ENCODE measurements at places on chromosomes 11 and 22.

DNA sequence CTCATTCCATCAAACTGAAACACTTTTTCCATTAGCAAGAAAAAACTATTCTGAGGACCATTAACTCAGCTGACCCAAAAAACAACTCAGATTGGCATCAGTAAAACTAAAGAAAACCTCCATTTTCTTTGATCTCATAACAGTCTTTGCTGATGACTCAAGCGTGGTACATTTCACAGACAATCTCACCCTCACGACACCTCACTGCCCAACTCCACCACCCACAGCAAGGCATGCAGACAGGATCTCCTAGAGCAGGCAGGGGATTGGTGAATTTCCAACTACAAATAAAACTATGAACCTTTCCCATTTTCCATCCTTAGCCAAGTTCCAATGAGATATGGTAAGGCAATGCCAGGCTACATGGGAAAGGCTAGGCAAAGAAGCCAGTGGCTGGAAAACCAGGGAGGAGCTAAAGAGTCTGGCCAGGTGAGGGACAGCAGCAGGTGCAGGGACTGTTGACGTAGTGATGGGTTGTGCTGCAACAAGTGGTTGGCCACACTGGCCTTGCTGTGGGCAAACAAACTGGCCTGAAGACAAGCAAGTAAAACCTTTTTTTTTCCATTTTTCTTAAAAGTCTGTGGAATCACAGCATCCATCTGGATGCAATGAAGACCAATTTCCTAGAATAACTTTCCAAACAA is 97.2 kb downstream of the SERGEF start:
- no peak for DNase-seq

GRCh38 chr11:31355131-31355530 is 14.4 kb downstream of the DCDC1 start:
- DNase-seq = no peak

DNA sequence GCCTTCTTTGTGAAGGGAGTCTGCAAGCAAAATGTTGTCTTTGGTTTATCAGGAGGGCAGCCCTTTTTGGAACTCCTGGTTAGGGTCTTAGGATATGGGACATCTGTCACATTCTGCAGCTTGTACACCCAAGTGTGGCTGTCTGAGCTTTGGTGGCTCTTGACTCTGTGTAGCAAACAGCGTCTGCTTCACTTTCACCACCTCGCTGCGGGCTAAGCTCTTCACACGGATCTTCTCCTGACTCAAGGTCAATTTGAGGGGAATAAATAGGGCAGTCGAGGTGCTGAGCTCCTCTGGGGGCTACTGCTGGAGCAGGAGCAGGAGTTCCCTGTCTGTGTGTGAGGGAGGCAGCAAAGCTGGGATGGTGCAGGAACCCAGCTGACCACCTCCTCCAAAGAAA is 10.6 kb downstream of the MICAL2 start:
- no peak for DNase-seq

DNA sequence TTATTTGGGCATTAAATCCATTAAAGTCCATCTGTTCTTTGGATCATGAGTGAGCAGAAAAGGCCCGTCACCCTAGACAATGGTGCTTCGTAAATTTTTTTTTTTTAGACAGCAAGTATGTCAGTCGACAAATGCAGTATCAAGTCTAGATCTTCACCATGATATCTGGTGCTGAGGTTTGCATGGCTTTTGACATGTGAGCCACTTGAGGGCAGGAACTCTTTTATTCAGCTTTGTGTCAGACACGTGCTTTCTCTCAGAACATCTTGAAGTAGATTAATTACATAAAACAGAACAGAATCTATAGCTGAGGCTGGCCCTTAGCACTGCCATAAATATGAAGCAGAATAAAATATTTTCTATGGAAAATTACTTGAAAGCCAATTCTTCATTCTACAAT is 62.9 kb upstream of the CARD18 start:
- no peak for DNase-seq

DNA sequence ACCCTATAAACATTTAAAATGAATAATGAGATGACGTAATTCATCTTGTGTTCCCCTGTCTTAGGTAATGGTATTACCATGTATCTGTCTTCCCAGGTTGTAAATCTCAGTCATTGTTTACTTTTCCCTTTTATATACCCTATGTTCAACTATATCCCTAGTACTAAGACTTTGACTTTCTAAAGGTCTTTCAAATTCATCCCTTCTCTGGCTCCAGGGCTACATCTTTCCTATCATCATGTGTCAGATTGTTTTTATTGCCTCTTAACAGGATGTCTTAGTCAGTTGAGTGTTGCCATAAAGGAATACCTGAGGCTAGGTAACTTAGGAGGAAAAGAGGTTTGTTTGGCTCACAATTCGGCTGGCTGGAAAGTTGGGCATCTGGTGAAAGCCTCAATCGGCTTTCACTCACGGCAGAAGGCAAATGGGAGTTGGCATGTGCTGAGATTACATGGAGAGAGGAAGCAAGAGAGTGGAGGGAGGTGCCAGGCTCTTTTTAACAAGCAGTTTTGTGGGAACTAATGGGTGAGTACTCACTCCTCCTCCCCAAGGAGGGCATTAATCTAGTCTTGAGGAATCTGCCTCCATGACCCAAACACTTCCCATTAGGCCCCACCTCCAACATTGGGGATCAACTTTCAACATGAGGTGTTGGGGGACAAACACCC is 11.6 kb upstream of the DLAT start:
- DNase-seq = no peak

DNA sequence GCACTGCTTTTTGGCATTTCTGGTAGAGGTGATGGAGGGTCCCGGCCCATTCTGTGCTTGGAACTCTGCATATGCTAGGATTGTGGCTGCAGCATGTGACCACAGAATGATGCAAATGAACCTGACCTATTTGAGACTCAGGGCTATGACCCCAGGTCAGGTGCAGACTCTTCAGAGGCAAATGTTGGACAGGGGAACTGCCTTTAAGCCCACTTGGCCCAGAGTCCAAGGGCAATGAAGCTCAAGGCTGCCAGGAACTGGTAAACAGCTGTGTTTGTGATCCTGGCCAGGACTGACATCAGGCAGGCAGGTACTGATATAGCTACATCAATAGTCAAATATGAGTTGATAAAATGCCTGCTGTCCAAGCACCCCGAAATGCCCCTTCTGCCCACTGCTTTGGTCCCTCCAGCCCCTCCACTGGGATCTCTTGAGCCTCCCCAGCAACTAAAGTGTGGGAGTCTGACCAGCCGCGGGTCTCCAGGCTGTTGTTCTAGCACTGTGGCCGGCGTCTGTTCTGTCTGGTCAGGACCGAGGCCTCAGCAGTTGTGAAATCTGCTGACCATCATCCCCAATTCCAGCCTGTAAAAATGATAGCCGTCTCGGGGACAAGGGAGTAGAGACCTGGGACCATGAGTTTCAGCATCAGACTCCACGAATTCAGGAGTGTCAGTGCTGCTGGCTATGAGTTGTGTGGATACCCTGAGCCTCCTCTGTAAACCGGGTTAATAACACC is 82.4 kb upstream of the EIF3D start:
- DNase-seq = no peak

DNA sequence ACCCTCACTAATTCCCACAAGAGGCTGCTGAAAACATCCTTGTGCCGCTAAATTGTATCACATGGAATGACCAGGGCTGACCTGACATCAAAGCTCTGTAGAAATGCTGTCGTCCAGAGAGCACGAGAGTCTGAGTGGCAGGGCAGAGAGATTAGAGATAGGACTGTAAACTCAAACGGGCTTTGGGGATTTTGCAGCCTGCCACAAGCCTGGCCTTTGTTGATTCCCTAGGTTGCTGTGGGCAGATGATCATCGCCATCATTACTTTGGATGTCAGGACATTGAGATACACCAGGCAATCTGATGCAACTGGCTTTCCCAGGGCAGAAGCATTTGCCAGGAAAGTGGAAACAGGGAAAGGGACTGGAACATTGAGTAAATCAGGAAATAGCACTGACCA is 131.6 kb downstream of the ETS1 start:
- no peak for DNase-seq

- peak; percentile 3 for DNase-seq
These were observed 203.7 kb downstream of the NELL1 start for GRCh38 chr11:20873054-20873453.

DNA sequence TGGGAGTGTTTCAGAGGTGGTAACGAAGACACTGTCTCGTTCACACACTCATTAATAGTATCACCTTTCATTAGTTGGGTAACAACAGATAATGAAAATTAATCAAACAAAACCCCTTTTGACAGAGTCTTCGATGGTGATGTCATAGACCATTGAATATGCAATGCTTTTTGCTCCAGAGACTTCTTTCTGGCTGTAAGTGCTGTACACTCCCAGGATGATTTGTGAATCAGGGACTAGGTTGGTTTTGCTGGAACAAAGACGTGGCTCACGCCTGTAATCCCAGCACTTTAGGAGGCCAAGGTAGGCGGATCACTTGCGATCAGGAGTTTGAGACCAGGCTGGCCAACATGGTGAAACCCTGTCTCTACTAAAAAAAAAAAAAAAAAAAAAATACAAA is 9.5 kb upstream of the RASSF10 start:
- DNase-seq = no peak

- no peak for DNase-seq
These were observed 402.3 kb downstream of the TBC1D22A start for GRCh38 chr22:47164514-47165337.

DNA sequence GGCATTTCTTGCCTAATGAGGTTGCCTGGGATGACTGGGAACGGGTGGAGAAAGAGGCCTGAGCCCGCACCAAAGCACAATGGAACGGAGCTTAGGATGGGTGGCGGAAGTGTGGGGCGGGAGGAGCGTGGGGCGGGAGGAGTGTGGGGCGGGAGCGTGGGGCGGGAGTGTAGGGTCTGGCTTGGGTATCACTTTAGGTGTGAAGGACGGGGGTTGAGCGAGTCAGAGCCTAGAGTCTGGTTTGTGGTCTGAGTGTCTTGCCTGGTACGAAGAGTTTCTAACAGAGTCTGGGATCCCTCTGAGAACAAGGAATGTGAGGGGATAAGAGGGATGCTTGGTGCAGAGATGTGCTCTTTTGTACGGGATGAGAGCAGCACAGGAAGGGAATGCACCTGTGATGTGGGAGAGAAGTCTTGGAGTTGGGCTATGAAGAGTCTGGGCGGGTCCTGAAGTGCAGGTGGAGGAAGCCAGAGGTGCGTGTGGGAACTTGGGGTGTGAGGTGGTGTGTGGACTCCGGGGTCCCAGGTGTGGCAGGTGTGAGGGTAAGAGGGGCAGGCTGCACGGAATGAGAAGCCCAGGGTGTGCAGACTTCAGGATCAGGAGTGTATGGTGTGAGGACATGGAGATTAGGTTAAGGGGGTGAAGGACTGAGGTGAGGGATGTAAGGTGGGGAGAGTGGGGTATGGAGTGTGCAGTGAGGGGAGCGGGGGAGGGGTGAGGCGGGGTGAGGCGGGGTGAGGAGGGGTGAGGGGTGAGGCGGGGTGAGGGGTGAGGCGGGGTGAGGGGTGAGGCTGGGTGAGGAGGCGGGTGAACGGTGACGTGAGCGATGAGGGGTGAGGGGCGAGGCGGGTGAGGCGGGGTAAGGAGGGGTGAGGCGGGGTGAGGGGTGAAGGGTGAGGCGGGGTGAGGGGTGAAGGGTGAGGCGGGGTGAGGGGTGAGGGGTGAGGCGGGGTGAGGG is 1.0 kb downstream of the SYCE3 start:
- DNase-seq = no peak

- no peak for DNase-seq
These were observed 7.4 kb downstream of the CCDC34 start for GRCh38 chr11:27355575-27356104.

DNA sequence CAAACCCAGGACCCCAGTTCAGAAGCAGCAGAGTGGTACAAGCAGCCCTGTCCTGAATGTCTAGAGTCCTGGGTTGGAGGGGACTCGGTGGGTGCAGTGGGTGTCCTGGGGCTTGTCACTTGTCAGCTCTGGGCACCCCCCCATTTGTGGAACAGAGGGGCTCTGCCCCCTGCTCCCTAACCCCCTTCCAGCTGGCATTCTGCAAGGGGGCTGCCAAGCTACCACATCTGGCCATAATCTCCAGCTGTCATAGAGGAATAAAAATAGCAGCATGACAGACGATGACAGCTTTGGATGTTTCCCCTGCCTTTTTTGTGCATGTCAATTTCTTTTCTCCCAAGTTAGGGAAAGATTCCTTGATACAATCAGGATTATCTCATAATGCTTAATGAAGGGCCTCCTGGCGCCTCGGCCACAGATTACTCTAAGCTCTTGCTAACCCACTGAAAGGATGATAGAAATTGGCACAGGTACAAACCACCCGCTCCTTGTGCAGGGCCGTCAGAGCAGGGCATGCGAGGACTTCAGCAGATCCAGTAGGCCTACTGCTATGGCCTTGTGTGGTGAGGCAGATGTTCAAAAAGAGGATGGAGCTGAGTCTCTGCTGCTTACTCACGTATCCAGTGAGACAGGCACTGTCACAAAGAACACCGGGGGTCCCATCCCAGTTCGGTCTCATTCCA is 83.0 kb downstream of the ISX start:
- DNase-seq = no peak

- no peak for DNase-seq
These were observed 328.1 kb upstream of the PITPNB start for GRCh38 chr22:28247136-28247535.

DNA sequence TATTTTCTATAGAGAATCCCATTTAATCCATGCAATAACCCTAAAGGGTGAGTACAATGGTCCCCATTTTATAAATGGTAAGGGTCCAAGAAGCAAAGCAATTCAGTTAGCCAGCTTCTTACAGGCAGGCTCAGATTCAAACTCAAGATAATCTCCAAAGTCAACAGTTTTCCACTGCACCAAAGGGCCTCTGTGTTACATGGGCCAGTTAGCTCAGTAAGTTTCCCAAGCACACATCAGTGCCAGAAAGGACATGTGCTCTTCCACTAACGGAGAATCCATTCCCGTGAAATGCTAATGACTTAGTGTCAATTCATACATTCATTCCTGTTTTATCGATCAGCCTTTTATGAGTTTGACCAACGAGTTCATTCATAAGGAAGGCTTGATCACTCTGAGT is 11.0 kb downstream of the SLC43A1 start:
- DNase-seq = no peak

GRCh38 chr11:128643661-128644317 is 50.1 kb upstream of the FLI1 start:
- DNase-seq = no peak

DNA sequence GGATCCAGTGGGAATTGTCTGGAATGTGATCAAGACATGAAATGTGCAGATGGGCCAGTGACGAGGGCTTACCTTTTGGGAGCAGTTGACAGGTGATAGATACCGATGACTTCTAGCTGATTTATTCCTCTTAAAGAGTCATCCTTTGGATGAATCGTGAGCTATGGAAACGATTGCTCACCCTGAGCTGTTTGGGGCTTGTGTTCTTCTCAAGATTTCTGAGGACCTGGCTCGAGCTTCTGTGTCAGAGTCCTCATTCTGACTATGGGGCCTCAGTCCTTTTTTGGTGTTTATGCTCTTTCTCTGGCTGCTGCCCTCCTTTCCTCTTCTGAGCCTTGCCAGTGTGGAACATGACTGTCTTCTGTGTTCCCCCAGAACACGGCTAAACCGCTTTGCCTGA is 11.9 kb upstream of the AMPD3 start:
- DNase-seq = no peak

DNA sequence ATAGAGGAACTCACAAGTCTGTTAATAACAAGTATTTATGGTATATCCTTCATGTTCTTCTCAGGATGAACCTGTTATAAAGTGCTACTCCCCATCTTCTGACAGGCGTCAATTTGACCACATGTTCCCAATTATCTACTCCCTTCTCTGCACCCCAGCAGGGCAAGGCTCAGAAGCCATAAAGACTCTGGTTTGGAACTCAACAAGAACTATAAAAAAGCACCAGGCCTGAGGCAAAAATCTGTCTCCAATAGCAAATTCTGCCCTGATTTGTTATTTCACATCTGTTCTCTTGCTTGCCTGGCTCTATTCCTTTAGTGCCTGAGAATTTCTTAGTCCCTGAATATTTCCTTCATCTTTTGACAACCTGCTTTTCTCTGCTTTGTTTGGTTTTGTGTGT is 618.2 kb upstream of the KIRREL3 start:
- DNase-seq = peak; percentile 75

GRCh38 chr22:24514241-24515026 is 19.3 kb downstream of the UPB1 start:
- DNase-seq = no peak

Data from SK-N-MC (cell line).